ENCODE measurements at places on chromosomes 7 and 10. TPM values are rescaled to one million over a fixed set of nuclear protein-coding genes. Genes with fewer than 3 reads are reported as not detected.

DNA sequence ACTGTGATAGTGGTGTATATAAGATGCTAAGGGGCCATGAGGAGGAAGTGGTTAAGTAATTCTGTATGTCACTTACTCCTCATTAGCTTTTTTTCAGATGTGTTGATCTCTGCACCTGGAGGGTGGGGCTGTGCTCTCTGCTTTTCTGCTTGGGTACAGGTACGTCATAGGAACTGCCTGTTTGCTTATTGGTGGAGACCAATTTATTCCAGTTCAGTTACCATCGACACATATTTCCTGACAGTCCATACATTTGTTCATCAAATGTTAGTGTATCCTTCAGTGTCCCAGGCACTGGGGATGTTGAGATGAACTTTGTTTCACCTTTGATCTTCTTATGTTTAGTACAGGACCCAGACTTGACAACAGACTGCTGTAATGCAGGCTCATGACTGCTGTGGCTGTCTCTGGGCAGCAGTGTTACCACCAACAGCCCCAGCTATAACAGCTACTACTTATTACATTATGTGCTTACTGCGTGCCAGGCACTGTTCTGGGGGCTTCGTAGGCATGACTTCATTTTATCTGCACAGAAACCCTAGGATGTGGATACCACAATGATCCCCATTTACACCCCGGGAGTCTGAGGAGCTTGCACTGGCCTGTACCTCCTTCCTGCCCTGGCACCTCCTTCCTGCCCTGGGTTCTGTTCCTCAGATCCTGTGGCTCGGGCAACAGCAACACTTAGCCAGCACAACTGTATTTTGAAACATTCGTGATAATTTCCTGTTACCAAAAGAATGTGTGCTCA, 87.4 kb downstream of the BUB3 start:
- DNase-seq, result no peak

GRCh38 chr7:154484406-154484805, 432.2 kb downstream of the DPP6 start:
- DNase-seq, result no peak

DNA sequence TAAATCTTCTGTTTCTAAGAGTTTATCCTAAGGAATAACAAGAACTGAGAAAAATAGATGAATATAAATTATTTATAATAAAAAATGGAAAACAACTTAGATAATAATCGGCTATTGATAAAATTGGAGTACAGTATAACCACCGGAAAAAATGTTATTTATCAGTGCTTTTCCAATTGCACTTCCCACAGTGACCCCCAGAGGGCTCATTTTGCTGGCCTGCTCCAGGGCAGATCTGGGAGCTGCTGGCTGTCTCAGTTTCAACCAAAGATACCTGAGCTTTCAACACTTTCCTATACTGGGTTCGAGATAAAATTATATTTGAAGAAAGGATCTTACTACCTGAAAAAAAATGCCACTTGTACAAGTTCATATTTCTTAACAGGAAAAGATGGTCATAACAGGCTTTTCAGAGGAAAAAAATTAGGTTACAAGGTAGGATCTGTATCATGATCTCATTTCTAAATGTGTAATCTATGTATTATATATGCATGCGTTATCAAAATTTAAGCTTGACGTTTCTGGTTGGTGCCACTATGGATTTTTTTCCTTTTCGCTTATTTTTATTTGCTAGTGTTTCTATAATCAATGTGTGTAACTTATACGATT, 165.7 kb downstream of the NPSR1 start:
- DNase-seq, result peak; percentile 13

DNA sequence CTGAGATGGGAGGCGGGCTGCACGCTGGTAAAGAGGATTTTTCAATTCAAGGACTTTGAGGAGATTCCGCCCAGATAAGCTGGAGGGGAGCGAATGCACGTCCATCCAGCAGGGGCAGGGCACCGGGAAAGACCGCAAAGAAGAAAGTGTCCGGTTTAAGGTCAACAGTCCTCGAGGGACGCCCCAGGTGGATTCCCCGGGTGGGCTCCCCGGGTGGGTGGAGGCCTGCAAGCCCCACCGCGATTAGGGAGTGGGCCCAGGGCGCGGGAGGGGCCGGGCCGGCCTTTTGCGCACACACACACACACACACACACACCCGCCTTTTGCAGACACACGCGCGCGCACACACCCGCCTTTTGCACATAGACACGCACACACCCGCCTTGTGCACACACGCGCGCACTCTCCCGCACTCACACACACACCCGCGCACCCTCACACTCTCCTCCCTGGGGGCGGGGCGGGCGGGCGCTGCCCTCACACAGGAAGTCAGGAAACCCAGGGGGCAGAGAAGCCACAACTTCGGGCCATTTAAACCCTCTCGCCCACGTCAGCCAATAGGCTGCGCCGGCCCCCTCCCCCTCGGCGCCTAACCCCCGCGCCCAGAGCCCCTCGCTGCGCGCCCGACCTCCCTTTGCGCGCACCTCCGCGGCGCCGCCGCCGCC, 615 bp downstream of the ARHGAP12 start:
- peak; percentile 46 for DNase-seq

GRCh38 chr10:116868722-116869121, 19.4 kb downstream of the ENO4 start:
- DNase-seq, result no peak

DNA sequence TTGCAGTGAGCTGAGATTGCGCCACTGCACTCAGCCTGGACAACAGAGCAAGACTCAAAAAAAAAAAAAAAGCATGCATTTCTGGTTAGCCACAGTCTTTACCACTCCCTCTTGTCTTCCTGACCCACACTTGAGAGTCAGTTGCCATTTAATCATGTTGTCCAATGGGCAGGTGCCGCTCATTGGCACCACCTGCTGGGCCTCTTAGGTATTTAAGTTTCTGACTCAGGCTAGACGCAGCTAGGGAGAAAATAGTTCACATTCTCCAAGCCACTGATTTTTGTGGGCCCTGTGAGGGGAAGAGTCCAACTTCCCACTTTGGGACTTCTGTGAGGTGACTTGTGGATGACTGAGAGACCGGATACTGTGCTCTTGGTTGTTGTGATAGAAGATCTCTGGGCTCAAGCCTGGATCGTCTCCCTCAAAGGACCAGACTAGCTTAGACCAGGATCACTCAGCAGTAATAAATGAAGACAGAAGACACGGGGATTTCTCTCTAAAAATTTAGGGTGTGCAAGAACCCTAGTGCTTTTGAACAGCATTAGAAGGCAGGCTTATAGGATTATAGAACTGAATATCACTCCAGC, 26.8 kb upstream of the SORCS3 start:
- DNase-seq, result no peak

- DNase-seq, result no peak
Measured at GRCh38 chr10:60980997-60981396, 37.0 kb upstream of the RHOBTB1 start.

GRCh38 chr7:53431901-53432300, 396.5 kb downstream of the POM121L12 start:
- DNase-seq, result no peak

DNA sequence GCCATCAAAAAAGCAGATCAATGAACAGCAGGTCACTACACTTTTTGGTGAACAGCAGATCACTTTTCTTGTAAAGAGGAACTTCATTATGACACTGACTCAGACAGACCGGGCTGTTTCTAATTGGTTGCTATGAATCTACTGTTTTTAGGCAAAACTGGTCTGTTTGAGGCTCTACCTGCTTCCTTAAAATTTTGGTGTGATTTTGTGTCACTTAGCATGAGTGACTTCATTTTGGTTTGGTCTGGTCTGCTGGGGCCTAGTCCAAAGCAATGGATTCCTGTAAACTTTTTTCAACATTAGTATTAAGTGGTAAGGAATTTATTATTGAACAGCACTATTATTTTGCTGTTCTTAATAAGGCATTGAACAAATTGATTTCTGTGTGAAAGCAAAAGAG, 41.8 kb upstream of the C10orf71 start:
- no peak for DNase-seq

DNA sequence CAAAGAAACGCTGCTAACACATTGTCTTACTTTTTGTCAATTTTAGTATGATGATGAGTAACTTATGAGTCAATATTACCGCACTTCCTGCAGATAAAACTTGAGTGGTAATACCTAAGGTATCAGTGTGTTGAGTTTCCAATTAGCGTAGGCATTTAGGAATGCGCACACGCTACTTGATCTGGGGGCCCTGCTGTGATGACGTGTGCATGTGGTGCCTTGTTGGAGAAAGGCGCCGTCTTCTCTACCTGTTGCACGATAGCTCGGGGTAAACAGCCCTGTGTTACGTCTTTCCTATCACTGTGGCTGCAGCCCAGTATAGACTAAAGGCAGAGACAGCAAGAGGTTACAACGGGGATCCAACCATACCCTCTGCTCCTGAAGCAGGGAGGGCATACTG, 476.8 kb upstream of the ADARB2 start:
- no peak for DNase-seq

GRCh38 chr7:15113752-15114151, 211.2 kb upstream of the DGKB start:
- no peak for DNase-seq

DNA sequence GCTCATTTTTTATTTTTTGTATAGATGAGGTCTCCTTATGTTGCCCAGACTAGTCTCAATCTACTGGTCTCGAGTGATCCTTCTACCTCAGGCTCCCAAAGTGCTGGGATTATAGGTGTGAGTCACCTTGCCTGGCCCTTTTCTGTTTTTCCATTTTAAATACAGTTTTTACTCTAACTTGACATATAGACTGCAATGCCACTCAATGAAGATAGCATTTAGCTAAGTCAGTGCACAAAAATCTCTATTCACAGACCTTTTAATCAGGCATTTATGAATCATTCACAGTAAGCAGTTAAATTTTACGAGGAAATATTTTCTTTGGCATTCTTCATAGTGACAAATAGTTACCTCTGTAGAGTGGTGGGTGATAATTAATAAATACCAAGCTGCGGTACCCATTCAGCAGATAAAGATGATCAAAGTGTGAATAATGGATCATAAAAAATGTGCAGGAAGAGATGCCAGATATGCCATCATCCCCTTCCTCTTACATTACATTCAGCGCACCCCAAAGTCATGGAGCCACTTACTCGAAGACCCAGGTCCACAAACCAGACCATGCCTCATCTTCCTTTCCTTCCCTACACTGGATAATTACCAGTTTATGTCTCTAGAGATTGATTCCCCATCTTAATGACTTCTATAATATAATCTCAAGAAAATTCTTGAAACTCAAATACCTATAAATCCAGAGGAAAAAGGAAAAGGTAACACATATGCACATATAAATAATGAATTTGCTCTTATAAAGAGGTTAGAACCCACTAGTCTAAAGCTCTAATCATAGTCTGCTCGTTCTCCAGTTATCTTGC, 56.0 kb downstream of the UBE2H start:
- DNase-seq, result no peak

HMX3 gene
- polyA plus RNA-seq, result not detected

MYOF gene
- polyA plus RNA-seq, result 29.2 TPM

EPO gene
- polyA plus RNA-seq, result 0.20 TPM
